ENCODE measurements at places on chromosomes 13 and 19.
A peak's percentile ranks its signal among the peaks of the same experiment; 100 is the strongest.

GRCh38 chr19:14611051-14611450 is 28.2 kb downstream of the CLEC17A start:
- no peak for DNase-seq

DNA sequence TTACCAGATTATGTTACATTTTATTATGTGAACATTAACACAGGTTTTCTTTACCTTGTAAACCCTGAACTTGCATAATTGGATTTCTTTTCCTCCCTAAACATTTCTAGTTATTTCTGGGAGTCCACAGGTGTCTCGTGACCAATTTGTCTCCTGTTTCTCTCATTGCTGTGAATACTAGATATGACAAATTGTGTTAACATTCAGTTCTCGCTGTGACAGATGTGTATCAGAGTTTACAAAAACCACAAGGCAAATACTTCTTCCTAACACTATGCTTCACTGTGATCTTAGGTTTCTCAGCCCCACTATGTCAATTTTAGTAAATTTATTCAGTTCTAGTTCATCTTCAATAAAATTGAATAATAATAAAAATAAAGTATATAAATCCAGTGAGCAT is 1554.9 kb downstream of the EFNB2 start:
- DNase-seq = no peak

DNA sequence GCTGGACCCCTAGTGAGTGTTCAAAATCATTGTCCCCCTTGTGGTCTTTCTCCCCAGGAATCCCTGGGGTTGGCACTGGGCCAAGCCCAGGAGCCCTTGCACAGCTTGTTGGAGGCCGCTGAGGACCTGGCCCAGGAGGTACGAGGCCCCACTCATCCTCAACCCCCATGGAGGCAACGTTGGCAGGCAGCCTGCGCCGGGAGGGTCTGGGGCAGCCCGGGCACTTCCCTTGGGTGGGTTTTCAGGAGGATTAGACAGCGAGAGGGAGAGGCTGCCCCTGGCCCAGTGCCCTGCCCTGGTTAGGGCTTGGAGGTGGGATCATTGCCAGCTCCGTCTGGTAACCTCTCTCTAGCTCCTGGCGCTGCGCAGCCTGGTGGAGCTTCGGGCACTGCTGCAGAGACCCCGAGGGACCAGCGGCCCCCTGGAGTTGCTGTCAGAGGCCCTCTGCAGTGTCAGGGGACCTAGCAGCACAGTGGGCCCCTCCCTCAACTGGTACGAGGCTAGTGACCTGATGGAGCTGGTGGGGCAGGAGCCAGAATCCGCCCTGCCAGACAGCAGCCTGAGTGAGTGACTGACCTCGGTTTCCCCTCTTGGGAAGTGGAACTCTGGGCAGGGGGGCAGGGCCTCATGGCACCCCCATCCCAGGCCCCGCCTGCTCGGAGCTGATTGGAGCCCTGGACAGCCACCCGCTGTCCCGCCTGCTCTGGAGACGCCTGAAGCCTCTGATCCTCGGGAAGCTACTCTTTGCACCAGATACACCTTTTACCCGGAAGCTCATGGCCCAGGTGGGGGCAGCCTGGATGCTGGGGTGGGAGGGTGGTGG is 3.0 kb downstream of the ABCA7 start:
- peak; percentile 65 for DNase-seq

DNA sequence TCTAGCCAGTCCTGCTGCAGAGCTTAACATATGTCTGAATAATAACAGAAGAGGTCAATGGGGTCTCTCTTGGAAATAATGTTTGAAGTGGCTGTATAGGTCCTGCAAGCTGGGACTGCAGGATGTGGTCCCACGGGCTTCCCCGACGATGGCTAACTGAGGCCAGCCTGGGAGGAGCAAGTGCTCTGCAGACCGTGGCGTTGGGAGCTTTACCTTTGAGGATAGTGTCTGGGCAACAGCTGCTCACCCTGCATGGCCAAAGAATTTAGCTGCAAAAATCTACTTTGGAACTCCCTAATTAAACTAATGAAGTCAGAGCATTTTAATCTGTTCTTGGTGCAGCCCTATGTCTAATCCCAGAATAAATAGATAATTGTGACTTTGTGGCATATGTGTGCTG is 18.2 kb upstream of the AMER2 start:
- DNase-seq = no peak

GRCh38 chr19:47512183-47512947 is 2.5 kb downstream of the NAPA start:
- no peak for DNase-seq
